ENCODE measurements at places on chromosomes 1 and 21. TPM values are rescaled to one million over a fixed set of nuclear protein-coding genes. Genes with fewer than 3 reads are reported as not detected.

- H3K4me3 ChIP-seq, result no peak overlapping the region
- H3K36me3 ChIP-seq, result no peaks in the 10 kb centered on the region
- DNase-seq, result no peak
- no peak overlapping the region for H3K27ac ChIP-seq
- no peaks in the 10 kb centered on the region for H3K27me3 ChIP-seq
- H3K4me1 ChIP-seq, result no peaks in the 10 kb centered on the region
Observed at GRCh38 chr1:79460773-79461436, 454.4 kb upstream of the ADGRL4 start.

LCE6A gene
- total RNA-seq, result not detected

EEIG2 gene
- 42.8 TPM for total RNA-seq

DNA sequence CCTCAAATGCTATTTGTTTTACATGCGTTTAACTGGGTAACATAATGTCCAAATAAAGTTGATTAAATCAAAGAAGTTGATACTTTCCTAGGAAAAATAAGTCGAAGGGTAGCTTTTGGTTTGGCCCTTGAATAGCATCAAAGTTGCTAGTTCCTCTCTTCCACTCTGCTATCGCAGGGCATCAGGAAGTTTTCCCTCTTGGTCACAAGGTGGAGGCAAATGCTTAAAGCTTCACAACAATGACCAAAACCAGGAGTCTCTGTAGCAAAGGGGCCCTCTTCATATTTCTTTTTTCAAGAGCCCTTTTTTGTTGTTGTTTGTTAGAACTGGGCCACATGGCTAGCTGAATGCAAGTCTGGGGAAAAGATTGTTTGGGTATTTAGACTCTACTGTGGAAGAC lies 668.4 kb downstream of the KCNT2 start:
- H3K27ac ChIP-seq, result no peak overlapping the region
- no peaks in the 10 kb centered on the region for H3K4me1 ChIP-seq
- H3K27me3 ChIP-seq, result no peaks in the 10 kb centered on the region
- no peak overlapping the region for H3K4me3 ChIP-seq
- no peaks in the 10 kb centered on the region for H3K36me3 ChIP-seq

- H3K27ac ChIP-seq, result no peak overlapping the region
- H3K4me3 ChIP-seq, result no peak overlapping the region
- no peaks in the 10 kb centered on the region for H3K36me3 ChIP-seq
- DNase-seq, result no peak
- peaks cover 6% of the 10 kb centered on the region for H3K4me1 ChIP-seq
Observed at GRCh38 chr1:204368996-204369726, 9.4 kb upstream of the PLEKHA6 start.

- no peaks in the 10 kb centered on the region for H3K27me3 ChIP-seq
- DNase-seq, result no peak
- H3K36me3 ChIP-seq, result no peaks in the 10 kb centered on the region
- H3K27ac ChIP-seq, result no peak within 1 kb of the TSS
- H3K4me3 ChIP-seq, result no peak within 1 kb of the TSS
Observed at GRCh38 chr1:196887515-196888239, at the start of gene CFHR4. Gene CFHR4 (plus strand): TSS chr1:196888052. CDS start chr1:196888151, 99 bp downstream.

DNA sequence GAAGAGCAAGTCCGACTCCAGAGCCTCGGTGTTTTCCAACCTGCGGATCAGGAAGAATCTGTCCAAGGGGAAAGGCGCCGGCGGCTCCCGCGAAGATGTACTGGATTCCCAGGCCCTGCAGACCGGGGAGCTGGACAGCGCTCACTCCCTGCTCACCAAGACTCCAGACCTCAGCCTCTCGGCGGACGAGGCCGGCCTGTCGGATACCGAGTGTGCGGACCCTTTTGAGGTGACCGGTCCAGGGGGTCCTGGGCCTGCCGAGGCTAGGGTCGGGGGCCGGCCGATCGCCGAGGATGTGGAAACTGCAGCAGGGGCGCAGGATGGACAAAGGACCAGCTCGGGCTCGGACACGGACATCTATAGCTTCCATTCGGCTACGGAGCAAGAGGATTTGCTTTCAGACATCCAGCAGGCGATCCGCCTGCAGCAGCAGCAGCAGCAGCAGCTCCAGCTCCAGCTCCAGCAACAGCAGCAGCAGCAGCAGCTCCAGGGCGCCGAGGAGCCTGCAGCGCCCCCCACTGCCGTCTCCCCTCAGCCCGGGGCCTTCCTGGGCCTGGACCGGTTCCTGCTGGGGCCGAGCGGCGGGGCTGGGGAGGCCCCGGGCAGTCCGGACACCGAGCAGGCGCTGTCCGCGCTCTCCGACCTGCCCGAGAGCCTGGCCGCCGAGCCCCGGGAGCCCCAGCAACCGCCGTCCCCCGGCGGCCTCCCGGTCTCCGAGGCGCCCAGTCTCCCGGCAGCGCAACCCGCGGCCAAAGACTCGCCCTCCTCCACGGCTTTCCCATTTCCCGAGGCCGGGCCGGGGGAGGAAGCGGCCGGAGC lies 827 bp downstream of the FMN2 start:
- peak overlapping the region; percentile 40 for H3K4me3 ChIP-seq
- peak; percentile 23 for DNase-seq
- peaks cover 29% of the 10 kb centered on the region for H3K27me3 ChIP-seq
- no peaks in the 10 kb centered on the region for H3K36me3 ChIP-seq

DNA sequence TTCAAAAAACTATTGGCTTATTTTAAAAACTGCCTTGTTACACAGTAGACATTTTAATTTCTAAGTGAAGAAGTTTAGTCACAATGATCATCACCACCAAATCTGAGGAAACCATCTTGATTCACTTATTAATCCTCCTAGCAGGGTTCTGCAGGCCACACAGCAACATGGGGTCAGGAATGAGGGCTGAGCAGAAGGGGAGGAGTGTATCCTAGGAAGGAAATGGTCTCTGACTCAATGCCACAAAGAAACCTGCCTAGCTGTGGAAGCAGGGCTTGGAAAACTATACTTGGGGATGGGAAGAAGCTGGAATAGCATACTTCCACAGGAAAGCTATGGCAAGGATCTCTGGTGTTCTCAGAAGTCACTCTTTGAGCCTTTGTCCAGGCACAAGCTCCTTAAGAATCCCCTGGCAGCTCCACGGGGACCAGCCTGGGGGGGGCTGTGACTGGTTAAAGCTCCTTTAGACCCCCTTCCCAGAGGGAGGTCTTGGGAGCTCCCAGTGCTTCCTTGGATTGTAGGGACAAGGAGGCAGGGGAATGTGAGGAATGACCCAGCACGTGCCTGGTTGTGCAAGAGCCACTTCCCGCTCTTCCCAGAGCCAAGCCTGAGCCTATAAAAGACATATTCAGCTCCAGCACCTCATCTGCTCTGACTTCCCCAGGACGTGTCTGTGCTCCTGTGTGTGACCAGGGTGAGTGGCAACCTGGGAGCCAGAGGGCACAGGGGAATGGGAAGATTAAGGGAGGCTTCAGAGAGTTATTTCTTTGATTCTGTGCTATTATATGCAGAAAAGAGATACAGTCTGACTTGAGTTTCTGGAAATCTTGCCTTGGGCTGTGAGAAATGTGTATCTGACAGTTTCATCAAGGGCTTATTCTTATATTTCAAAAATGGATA lies at the start of gene LCE2A:
Gene LCE2A, plus strand, starts transcription at position 645 of the 900 bp plus-strand sequence. CDS start 557 bp downstream, outside the sequence.
- H3K27ac ChIP-seq, result no peak within 1 kb of the TSS
- no peak within 1 kb of the TSS for H3K4me3 ChIP-seq

VCAM1 gene
- 7.4 TPM for total RNA-seq

- peak overlapping the region; percentile 78 for H3K27ac ChIP-seq
- no peaks in the 10 kb centered on the region for H3K27me3 ChIP-seq
Observed at GRCh38 chr1:94783342-94784189, 36.6 kb upstream of the SLC44A3 start.

All from colonic mucosa (tissue), 4 donors.